ENCODE measurements at places on chromosomes 16 and 17.

DNA sequence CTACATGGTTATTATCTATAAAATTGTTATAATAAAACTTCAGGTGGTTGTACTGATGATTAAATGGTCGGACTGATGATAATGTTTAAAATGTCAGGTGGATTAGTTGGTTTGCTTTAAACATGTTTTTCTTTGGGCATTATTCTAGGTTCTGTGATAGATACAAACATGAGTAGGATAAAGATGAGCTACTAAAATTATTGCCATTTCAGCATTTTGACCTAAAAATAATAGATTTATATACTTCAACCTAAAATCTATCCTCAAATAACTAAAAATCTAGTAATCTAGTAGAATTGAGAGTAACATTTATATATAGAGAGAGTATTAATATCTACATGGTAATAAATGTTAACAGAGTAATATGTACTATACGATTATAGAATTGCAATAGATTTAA is 241.7 kb upstream of the CDH8 start:
- no peak for DNase-seq

DNA sequence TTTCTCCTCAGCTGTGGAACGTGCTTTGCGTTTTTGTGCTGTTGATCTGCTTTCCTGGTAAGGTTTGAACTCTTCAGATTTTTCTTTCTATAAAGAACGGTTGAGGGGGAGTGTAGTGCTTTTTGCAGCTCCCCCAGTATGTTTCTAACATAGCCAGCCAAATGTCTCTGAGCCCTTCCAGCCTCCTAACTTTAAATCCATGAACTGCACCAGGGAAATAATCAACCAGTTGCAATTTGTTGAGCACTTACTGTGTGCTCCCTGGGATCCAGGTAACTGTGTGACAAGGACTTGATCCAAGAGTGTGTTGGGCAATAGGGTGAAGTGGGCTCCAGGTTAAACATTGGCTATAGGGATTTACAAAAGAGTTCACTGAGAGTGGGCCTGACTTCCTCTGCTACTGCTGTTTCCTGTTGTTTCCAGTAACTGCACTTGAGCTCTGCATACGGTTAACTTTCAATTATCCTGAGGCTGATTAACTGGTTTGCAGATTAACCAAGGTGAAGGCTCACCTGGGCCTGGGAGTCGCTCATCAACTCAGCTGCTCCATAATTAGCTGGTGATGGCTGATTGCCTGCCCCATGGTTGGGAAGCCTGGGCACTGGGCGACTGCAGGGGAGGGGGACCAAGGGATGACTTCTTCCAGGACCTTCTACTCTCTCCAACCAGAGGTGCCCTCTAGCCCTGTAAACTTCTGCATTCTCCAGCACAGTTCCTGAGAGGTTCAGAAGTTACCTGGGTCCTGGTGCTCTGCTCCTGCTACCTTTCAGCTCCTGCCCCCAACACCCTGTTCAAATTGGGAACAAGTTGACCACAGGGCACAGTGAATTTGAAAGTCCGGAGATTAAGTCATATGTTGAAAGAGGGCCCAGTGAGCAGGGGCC is 19.5 kb downstream of the HLF start:
- DNase-seq = no peak

GRCh38 chr17:17783116-17783824 is 53.5 kb downstream of the SREBF1 start:
- peak; percentile 47 for DNase-seq

GRCh38 chr17:8012996-8013640 is 10.7 kb downstream of the GUCY2D start:
- peak; percentile 60 for DNase-seq

Data from KBM-7 (cell line).